CD4-positive, alpha-beta memory T cell (primary cell): ENCODE measurements at places on chromosomes 2 and 18.

DNA sequence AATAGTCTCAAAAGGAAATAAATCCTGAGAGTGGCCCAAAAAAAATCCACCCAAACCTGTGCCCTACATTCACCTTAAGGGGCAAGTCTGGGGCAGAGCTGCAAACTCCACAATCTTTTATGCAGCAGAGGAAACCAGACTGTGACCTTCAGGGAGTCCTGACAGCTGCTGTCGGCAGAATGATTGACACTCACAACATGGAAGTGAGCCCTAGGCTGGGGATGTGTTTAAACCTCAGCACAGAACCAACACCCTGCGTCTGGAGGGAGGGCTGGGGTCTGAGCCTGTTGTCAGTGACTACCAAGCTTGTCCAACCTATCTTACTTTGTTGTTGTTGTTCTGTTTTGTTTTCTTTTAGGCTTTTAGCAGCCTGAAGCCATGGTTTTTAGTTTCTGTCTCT, 39.6 kb downstream of the CRACDL start:
- no peak for DNase-seq

DNA sequence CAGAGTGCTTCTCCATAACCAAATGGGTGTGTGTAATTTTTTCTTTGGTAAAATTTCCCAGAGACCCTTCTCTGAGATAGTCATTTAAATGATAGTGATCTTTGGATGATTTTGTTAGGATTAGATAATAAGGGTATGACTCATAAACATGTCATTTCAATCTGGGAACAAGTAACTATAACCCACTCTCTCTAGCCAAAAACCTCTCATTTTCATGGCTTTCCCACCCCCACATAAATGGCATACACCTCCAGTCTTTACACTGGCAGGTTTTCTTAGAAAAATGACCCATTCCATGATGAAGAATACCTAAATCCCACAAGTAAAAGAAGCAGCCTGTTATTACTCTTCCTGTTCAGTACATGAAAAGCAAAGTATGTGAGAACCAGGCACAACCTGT, 572.0 kb upstream of the ZEB2 start:
- DNase-seq: no peak

DNA sequence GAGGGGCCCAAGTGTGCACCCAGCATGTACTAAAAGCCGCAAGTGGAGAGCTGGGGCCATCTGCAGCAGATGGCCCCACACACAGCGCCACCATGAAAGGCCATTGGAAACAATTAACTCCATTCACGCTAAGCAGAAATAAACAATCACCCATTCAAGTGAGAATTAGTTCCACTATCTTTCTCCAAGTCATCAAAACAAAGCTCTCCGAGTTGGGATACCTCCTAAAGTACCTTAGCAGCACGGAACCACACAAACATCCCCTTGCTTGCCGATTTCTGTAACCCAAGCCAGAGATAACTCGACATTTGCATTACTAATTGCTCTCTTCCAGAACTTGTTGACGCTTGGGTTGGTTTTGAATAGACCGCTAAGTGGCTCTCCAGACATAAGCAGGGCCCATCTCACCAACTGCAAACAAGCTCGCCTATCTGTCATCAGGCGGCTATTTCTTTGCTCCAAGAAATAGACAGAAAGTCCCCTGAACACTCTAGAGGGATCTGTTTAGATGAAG, 840.6 kb upstream of the SALL3 start:
- DNase-seq: no peak

- DNase-seq: peak; percentile 27
These were observed at the start of gene SIX3 for GRCh38 chr2:44941551-44942234. SIX3 (plus strand) TSS chr2:44941702; CDS start chr2:44942105, 403 bp downstream.

DNA sequence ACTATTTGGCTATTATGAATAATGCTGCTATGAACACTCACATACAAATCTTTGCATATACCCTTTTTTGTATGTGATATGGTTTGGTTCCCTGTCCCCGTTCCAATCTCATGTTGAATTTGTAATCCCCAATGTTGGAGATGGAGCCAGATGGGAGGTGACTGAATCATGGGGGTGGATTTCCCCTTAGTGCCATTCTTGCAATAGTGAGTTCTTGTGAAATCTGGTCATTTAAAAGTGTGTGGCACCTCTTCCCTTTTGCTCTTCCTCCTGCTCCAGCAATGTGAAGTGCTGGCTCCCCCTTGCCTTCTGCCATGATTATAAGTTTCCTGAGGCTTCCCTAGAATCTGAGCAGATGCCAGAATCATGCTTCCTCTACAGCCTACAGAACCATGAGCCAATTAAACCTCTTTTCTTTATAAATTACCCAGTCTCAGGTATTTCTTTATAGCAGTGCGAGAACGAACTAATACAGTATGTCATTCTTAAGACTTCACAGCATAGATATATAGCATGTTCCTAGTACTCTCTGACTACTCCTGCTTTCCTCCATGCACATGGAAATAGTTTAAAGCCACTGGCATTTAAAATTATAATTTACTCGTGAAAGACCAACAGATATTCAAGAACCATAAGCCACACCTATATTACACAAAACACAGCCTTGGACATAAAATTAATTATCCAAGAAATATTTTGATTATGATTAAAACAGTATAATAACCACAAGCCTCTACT, 75.2 kb downstream of the COBLL1 start:
- no peak for DNase-seq

GRCh38 chr2:80326214-80326613, 21.7 kb upstream of the LRRTM1 start:
- no peak for DNase-seq

GRCh38 chr2:136054856-136055255, 63.1 kb downstream of the CXCR4 start:
- DNase-seq: peak; percentile 12

GRCh38 chr18:70363861-70364260, 75.0 kb downstream of the SOCS6 start:
- DNase-seq: no peak

- DNase-seq: no peak
These were observed 54.9 kb downstream of the R3HDM1 start for GRCh38 chr2:135586148-135586547.

- no peak for DNase-seq
These were observed 8.2 kb downstream of the ARHGAP25 start for GRCh38 chr2:68742626-68743415.

DNA sequence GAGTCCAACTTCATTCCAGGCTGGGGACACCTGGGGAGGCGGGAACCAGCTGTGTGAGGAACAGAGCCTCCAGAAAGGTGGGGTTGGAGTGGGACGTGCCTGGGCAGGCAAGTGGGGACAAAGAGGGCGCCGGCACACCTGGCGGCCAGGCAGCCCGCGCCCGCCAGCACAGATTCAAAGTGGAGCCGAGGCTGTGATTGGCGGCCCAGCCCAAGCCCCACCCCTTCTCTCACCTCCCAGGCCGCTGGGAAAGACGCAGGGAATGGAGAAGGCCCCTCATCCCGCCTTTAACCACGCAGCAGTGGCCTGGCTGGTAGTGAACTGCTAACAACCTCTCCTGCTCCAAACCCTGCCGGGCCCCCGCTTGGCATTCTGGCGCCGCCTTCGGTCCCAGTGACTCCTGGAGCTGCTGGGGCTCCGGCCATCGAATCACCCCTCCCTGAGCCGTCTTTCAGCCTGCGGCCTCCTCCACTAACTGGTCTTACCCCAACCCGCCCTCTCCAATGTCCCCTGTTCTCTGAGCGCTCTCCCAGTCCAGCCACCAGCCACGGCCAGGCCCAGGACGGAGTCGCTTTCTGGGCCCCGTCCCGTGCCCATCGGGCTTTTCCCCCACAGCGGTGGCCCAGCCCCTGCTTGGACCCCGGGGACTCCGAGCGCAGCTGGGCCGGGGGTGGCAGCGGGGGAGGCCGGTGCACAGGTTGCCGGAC, 27.9 kb upstream of the PTMA start:
- no peak for DNase-seq

DNA sequence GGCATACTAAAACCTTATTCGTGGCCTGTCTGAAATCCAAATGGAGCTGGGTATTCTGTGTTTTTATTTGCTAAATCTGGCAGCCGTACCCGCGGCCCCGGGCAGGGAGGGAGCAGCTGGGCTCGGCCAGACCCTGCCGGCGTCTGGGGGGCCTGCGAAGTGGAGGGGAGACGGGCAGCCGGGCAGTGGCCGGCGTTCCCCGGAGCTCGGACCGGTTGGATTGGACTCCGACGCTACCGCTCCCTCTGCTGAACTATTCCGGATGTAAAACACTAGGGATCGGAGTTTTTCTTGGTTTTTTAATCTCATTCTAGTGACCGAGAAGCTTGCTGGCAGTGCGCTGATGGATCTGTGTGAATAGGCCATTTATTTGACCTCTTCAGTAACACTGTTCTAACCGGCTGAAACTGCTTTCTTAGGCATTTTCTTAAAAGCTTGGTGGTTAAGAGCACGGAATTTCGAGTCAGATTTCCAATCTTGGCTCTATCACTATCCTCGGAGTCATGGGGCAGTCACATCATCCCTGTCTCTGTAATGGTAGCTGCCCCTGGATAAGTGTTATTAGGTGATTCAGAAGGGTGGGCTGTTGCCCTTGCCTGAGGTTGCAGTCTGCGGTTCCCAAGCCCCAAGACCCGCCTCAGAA, 694 bp downstream of the UNC50 start:
- no peak for DNase-seq
